ENCODE measurements at places on chromosomes 6 and 20. TPM values are rescaled to one million over a fixed set of nuclear protein-coding genes. Genes with fewer than 3 reads are reported as not detected.
A peak's percentile ranks its signal among the peaks of the same experiment; 100 is the strongest.

GRCh38 chr6:119978274-119978889 is 628.8 kb upstream of the MAN1A1 start:
- no peaks in the 10 kb centered on the region for H3K36me3 ChIP-seq
- H3K4me1 ChIP-seq, result no peaks in the 10 kb centered on the region
- H3K27ac ChIP-seq, result no peak overlapping the region
- no peaks in the 10 kb centered on the region for H3K27me3 ChIP-seq

- H3K27ac ChIP-seq, result no peak overlapping the region
- no peak for DNase-seq
- peaks cover 17% of the 10 kb centered on the region for H3K27me3 ChIP-seq
- no peak overlapping the region for H3K4me3 ChIP-seq
Observed at GRCh38 chr6:1347161-1347560, 35.3 kb downstream of the FOXQ1 start.

DNA sequence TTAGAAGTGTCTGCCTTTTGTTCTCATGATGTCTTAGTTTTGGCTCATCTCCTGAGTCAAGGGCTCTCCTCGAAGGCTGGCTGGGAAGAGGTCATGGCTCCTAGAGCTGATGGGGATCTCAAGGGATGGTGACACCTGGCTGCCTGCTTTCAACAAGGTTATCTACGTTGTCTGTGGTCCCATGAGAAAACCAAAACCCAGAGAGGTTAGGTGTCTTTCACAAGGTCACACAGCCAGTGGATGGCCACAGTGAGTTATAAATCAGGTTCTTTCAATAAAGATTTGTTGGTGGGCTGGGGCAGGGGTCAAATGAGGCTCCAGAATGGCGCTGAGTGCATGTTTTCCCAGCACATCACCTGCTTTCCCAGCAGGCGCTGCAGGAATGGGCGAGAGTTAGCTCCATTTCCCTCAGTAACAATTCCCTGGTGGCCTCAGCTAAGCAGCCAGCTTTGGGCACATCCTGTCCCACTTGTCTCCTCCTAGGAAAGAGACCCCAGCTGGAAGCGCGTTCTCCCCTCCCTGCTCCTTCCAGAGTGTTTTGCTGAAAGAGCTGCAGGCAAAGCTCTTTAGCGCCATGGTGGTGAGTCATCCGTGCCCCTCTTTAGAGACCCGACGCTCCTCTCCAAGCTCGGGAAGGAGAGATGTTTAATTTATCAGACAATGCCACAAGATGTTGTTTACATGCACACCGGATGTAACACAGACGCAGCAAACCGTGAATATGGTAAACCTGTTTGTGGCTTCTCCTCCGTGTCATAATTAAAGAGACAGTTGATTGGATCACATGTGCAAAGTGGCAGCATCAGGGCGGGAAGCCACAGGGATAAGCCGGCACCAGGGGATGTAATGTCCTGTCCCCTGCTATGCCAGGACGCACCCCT is 109.7 kb downstream of the LRFN2 start:
- H3K36me3 ChIP-seq, result no peaks in the 10 kb centered on the region
- H3K27me3 ChIP-seq, result peaks cover 13% of the 10 kb centered on the region
- no peak overlapping the region for H3K27ac ChIP-seq

GRCh38 chr20:17530716-17531664 is at the start of gene BFSP1:
Gene BFSP1 (minus strand): TSS chr20:17531379. CDS start chr20:17531329, 50 bp downstream.
- H3K27ac ChIP-seq, result peak within 1 kb of the TSS; percentile 94
- peak; percentile 86 for DNase-seq
- H3K27me3 ChIP-seq, result peaks cover 9% of the 10 kb centered on the region
- peak within 1 kb of the TSS; percentile 91 for H3K4me3 ChIP-seq
- H3K4me1 ChIP-seq, result peaks cover 19% of the 10 kb centered on the region

GRCh38 chr20:47789081-47789763 is 3.9 kb upstream of the SULF2 start:
- no peak overlapping the region for H3K27ac ChIP-seq
- peaks cover 45% of the 10 kb centered on the region for H3K27me3 ChIP-seq
- H3K36me3 ChIP-seq, result no peaks in the 10 kb centered on the region
- no peak for DNase-seq
- H3K4me1 ChIP-seq, result peaks cover 8% of the 10 kb centered on the region

DNA sequence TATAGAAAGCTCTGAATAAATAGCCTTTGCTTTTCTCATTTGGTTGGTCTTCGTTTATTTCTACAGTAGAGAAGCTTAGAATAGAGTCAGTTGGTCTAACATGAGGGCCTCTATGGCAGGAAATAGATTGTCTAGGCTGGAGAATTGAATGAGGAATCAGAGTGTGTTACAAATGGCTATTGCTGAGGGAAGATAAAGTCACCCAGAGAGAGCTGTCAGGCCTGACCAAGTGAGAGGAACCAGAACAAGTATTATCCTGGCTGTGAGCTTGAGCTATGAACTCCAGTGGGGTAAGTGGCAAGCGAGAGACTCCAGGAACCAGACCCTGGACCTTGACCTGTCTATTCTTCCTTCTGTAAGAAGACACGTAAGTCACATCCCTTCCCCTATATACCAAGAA is 353.1 kb downstream of the CD83 start:
- H3K27me3 ChIP-seq, result no peaks in the 10 kb centered on the region
- H3K4me3 ChIP-seq, result no peak overlapping the region
- peaks cover 8% of the 10 kb centered on the region for H3K4me1 ChIP-seq

GRCh38 chr6:35742842-35743241 is 6.0 kb downstream of the ARMC12 start:
- DNase-seq, result no peak
- H3K27me3 ChIP-seq, result peaks cover 2% of the 10 kb centered on the region
- H3K4me1 ChIP-seq, result no peaks in the 10 kb centered on the region
- H3K27ac ChIP-seq, result no peak overlapping the region
- H3K36me3 ChIP-seq, result no peaks in the 10 kb centered on the region

DNA sequence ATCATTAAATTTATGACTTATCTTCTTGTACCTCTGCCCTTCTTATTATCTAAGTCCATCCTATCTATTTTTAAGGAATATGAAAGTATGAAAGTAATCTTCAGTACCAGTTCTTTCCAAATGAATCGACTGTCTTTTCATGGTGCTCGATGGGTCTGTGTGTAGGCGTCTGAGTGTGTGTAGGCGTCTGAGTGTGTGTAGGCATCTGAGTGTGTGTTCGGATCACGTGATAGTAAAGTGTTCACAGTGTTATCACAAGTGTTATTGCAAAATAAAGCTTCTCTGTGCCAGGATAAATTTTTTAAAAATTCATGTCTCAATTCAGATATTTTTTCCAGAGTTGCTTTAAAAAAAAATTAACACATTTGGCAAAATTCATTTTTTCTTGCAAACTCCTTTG is 58.3 kb downstream of the BMP6 start:
- H3K4me3 ChIP-seq, result no peak overlapping the region
- H3K27ac ChIP-seq, result no peak overlapping the region
- H3K27me3 ChIP-seq, result peaks cover 4% of the 10 kb centered on the region
- no peaks in the 10 kb centered on the region for H3K36me3 ChIP-seq

DNA sequence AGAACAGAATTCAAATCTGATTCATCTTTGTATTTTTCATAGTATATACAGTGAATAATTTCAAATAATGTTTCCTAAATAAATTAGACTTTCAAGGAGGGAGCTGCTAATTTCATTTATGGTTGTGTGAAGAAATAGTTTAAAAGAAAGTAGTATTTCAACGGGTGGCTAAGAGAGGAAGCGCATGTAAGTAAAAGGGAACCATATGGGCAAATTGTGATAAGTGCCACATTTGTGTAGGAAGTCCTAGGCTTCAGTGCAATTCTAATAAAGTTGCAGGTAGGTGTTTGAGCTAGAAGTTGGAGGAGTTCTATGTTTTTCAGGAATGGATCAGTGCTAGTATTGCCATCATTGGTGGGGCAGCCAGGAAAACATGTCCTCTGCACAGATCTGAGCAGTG is 178.8 kb upstream of the PRDM1 start:
- H3K27ac ChIP-seq, result no peak overlapping the region
- no peak overlapping the region for H3K4me3 ChIP-seq
- DNase-seq, result no peak
- H3K36me3 ChIP-seq, result peaks cover 5% of the 10 kb centered on the region
- peaks cover 8% of the 10 kb centered on the region for H3K4me1 ChIP-seq

- H3K4me3 ChIP-seq, result peak overlapping the region; percentile 70
- peak overlapping the region; percentile 86 for H3K27ac ChIP-seq
- peak; percentile 68 for DNase-seq
- H3K4me1 ChIP-seq, result peaks cover 23% of the 10 kb centered on the region
- H3K27me3 ChIP-seq, result no peaks in the 10 kb centered on the region
- no peaks in the 10 kb centered on the region for H3K36me3 ChIP-seq
Observed at GRCh38 chr6:166541876-166542579, 44.5 kb downstream of the RAMACL start.

GRCh38 chr6:104123227-104123626 is 736.5 kb downstream of the HACE1 start:
- DNase-seq, result no peak
- no peaks in the 10 kb centered on the region for H3K27me3 ChIP-seq
- no peak overlapping the region for H3K4me3 ChIP-seq
- H3K27ac ChIP-seq, result no peak overlapping the region

GRCh38 chr6:33344701-33345697 is 27.5 kb upstream of the ZBTB22 start:
- peaks cover 29% of the 10 kb centered on the region for H3K4me1 ChIP-seq
- no peaks in the 10 kb centered on the region for H3K36me3 ChIP-seq
- DNase-seq, result peak; percentile 90
- H3K27me3 ChIP-seq, result peaks cover 7% of the 10 kb centered on the region

GRCh38 chr6:119497988-119498727 is 148.6 kb upstream of the MAN1A1 start:
- no peak for DNase-seq
- H3K36me3 ChIP-seq, result no peaks in the 10 kb centered on the region
- H3K27me3 ChIP-seq, result peaks cover 19% of the 10 kb centered on the region
- H3K4me3 ChIP-seq, result no peak overlapping the region
- H3K4me1 ChIP-seq, result peaks cover 2% of the 10 kb centered on the region

- H3K4me3 ChIP-seq, result no peak overlapping the region
- H3K27ac ChIP-seq, result no peak overlapping the region
- DNase-seq, result no peak
- peaks cover 25% of the 10 kb centered on the region for H3K36me3 ChIP-seq
- H3K27me3 ChIP-seq, result no peaks in the 10 kb centered on the region
- peaks cover 48% of the 10 kb centered on the region for H3K4me1 ChIP-seq
Observed at GRCh38 chr6:118669561-118669960, 18.2 kb upstream of the CEP85L start.

DNA sequence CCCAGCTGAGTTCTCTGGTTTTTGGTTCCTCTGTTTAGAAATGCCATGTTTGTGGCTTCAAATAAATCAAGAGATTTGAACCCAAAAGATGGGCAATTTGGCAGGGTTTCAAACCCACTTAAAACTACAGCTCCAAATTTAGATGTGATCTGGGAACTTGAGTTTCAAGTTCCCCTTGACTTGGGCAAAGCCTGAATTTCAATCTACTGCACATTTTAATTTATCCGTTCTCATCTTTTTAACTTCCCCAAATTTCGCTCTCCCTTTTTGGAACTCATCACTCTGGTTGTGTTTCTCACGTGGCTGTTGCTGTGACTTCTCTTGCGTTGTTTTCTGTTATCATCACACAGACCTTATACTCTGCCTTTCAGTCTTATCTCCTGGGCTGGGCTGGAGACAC is 230.9 kb downstream of the CDC5L start:
- DNase-seq, result no peak
- peaks cover 7% of the 10 kb centered on the region for H3K27me3 ChIP-seq
- no peak overlapping the region for H3K27ac ChIP-seq
- no peaks in the 10 kb centered on the region for H3K4me1 ChIP-seq

DNA sequence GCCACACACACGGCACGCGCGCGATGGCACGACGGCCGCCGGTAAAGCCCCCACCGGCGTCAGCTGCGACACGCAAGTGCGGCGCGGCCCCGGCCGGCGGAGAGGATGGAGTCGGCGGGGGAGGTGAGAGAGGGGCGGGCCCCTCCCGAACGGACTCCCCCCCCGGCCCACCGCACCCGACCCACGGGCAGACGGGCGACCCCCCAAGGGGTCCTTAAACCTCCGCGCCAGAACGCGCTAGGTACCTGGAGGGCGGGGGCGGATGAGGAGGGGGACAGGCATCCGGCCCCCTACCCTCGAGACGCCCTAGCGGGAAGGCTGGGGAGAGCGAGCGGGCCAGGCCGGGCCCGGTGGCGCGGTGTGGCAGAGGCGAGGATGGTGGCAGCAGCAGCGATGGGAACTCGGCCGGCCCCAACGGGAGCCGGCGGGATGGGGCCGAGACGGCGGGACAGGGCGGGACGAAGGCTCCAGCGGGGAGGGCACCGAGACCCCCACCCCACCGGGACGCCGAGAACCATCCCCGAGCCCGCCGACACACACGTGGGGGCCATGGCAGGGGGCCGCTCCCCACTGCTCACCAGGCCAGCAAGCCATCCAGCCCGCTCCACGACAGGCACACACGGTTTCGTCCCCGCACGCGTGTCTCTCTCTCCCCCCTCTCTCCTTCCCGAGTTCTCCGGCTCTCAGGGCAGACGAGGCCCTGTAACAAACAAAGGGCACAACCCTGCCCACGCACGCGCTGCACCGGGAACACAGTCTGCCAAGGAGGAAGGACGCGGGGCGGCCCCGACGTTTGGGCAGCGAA is 1515.4 kb upstream of the DEFB115 start:
- no peaks in the 10 kb centered on the region for H3K4me1 ChIP-seq
- H3K27me3 ChIP-seq, result no peaks in the 10 kb centered on the region
- H3K36me3 ChIP-seq, result no peaks in the 10 kb centered on the region
- no peak for DNase-seq

The SRXN1 gene
- 24.1 TPM for total RNA-seq

The NAPB gene
- total RNA-seq, result 14.2 TPM

The PCK1 gene
- not detected for total RNA-seq

The SH3BGRL2 gene
- total RNA-seq, result 0.07 TPM

The RAB44 gene
- not detected for total RNA-seq
